CD4-positive, alpha-beta T cell treated with Interleukin-21 for 1 hour (primary cell): ENCODE measurements at places on chromosomes 4 and X.
A peak's percentile ranks its signal among the peaks of the same experiment; 100 is the strongest.

DNA sequence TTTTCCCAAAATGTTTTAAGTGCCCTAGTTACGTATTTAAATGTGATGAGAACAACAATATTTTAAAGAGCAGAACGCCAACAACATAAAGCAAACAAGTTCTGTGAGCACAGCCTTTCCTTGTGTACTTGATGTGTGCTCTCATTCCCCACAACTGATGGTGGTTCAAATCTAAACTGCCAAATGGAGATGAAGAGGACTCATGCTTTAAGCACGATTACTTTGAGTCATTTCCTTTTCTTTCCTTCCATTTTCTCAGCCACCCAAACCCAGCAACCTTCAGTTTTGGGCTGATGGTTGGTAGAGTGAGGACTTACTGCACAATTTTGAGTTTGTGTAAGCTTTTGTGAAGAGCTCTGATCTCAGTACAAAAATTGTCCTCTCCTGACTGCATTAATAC is 1.7 kb downstream of the NSD2 start:
- DNase-seq: peak; percentile 25

- no peak for DNase-seq
Observed at GRCh38 chr4:166493924-166494345, 620.9 kb downstream of the TLL1 start.

- no peak for DNase-seq
Observed at GRCh38 chr4:148542922-148543623, 100.9 kb upstream of the NR3C2 start.

DNA sequence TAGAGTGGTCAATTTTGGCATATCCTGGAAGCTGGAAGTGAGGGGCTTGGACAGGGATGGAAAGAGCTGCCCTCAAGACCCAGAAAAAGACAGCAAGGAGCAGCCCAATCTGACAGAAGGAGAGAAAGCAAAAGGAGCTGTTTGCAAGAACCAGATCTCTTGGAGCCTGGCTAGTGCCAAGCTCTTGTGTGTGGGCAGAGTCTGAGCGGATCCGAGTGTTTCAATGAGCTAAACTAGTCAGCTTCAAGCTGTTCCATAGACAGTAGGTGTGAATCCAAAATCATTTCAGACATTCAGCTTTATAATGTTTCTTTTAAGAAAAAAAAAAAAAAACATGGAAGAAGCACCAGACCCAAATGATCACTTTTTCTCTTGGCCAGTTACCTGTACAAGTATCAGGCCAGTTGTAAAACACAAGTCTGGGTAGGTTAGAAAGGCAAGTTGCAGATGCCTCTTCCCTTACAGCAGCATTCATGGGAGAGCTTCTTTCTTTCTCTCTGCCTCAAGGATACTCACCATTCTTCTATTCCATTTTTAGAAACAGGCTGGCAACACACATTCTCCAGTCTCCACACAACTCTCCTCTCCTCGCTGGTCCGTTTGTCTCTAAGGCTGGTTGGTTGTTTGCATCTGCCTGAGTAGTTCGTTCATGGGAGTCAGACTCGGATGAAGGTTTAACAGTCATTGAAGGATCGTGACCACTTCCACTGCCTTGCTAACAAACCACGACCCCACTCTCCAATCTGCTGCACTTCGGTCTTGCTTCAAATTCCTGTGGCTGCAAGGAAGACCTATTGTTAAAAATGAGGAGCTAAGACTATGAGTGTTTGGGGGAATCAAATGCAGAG is 105.2 kb upstream of the GATB start:
- no peak for DNase-seq

GRCh38 chr4:168483811-168484210 is 3.5 kb upstream of the DDX60L start:
- DNase-seq: no peak

DNA sequence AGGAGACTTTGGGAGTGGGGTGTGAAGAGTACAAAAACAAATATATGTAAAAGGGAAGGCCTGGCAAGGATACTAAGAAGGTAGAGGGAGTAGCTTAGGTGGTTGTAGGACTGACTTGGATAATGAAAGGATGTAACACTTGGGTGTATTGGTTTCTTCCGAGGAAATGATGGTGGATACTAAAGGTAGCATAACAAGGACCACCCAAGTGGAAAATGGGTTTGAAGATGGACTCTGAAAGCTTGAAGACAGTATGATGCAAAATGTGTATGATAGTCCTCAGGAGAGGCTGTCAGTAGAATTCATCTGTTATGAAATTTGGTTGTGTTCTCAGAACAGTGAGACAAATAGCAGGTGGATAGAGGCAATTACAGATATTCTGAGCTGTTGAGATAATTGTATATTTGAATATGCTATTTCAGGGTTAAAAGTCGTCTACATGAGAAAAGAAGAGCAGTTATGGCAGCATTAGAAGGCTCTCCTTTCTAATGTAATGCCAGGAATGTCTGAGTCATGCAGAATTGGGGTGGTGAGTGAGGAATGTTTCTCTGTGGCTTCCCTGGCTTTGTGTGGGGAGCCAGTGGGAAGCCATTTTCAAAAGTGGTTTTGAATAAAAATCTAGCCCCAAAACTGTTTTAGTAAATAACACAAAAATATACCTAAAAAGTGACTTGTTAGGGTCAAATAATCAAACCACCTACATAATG is 75.6 kb downstream of the FHIP1A start:
- DNase-seq: no peak

DNA sequence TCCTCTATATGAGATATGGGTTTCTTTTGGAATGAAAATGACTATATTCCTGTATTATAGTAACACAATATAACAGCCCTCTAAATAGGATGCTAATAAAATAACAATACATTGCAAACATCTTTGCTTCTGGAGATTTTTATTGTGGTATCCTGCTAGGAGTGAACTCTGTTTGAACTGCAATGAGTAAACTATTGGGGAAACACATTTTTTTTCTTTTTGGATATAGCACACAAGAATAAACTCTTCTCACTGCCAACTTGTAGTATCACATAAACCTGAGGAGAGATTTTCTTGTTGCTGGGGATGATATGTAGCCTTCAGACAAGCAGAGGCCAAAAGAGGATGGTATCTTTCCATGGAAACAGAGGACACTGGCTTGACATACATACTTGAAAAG is 238.2 kb downstream of the C4orf33 start:
- no peak for DNase-seq

DNA sequence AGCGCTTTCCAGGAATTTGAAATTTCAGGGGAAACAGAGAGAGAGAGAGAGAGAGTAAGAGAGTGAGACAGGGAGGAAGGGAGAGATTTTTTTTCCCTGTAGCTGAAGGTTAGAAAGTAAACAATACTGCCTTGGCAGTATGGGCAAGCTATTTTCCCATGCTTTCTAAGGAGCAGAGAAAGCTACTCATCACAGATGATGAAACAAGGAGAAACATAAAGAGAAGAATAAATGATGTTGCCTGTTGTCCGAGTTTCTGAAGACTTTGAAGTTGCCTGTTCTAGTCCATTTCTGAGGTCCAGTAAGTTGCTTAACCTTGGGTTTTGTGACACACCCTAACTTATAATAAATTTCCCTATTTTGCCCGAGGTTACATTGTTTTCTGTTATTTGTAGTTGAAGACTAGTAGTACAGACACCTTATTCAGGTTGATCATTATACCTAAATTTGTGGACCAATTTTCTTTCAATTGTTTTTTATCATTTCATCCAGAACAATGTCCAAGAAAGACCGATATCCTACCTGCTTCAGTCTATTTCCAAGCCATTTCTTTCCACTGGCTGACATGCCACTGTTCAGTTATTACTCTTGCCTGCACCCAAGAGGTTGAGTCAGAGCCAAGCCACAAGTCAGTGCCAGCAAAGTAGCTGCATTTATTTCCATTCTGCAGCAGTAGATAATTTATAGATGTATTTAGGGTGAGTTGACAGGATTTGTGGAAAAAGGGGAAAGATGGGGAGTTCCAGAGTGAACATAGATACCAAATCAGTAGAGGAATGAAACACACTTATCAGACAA is 49.7 kb upstream of the SLC16A2 start:
- DNase-seq: no peak

DNA sequence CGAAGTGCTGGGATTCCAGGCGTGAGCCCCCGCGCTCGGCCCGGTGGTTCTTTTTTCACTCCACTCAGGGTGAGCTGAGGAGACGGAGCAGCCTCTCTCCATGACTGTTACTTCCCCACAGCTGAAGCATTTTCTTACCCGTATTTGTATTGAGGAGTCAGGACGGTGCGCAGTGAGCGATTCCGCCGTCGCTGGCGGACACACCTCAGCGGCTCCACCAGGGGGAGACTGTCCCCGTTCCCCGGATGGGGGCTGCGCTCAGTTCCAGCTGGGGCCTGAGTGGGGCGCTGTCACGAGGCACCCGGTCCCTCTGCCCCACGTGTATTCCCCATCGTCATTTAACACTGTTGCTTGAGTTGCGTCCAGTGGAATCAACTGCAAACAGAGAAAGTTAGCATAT is 844.0 kb upstream of the FRG1 start:
- no peak for DNase-seq

DNA sequence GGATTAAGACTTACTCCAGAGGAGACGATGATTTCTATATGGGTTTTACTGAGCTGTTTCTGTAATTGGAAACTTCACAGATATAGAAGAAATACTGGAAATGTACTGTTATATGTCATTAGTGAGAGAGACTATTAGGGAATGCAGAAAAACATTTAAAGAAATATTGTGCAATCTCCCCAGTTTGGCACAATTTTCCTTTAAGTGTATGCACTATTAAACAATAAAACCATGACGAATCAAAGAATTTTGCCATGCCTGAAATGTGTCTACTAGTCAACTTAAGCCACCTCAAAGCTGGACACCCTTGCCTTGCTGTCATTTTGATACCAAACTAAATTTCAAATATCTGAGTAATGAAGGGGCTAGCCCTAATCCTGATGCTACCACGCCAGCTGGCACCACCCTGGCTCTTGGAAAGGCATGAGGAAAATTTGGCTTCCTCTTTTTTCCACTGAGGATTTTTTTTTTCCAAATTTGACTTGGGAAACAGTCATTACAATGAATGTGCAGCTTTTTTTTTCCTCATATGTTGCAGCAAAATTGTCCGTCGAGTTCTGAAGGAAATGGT is 36.1 kb downstream of the MTTP start:
- no peak for DNase-seq

DNA sequence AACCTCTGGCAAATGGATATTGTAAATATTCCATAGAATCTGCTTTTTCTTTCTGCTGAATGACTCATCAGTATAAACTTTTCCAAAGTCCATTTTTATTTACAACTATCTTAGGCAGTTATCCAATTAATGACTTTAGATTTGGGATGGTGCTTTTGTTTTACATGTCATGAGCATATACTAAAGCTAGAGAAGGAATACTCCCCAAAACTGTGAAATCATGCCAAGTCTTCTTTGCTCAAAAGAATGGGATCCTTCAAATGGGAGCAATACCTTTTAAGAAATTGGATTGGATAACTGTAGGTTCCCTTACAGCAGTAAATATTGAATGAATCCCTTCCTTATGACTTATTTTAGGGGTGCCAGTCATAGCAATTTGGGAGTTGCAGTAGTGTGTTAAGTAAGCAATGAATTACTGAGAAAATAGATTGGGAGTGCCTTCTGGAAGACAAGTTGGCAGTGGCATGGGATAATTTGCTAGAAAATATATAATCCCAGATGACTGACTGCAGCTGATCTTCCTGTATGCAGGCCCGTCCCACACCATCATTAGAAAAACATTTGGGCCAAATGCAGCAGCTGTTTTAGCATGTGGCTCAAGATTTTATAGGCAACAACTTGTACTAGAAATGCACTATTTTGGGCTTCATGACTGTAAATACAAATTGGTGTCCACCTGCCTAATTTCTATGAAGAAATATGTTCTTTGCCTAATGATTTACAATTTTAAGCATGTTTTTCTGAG is 2.8 kb downstream of the TMPRSS11D start:
- DNase-seq: no peak
